ENCODE measurements at places on chromosomes 5 and 9.

DNA sequence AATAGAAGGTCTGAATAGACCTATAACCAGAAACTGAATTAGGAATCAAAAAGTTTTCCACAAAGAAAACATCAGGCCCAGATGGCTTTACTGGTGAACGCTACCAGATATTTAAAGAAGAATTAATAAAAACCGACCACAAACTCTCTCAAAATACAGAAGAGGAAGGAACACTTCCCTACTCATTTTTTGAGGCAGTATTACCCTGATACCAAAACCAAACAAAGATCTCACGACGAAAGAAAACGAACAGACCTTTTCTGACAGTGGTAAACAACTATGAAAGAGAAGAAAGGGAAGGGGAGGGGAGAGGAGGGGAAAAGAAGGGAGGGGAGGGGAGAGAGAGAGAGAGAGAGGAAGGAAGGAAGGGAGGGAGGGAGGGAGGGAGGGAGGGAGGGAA lies 13.5 kb downstream of the B4GALT1 start:
- DNase-seq: no peak

DNA sequence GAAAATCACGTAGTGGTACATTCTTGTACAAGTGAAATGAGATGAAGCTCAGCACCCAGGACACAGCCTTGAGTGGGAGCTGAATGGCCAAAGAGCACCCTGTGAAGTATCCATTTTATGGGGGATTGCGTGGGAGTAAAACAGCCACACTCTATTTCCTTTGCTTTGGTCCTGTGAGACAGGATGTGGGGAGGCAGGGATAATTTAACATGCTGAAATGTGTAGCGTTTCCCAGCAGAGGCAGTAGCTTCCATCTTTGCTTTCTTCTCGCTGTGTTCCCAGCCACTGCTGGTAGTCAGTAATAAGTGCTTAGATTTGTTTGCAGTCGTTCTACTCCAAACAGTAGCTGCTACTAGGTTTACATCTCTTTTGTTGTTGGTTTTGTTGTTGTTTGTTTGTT lies 4.4 kb downstream of the IL31RA start:
- no peak for DNase-seq

GRCh38 chr9:133591116-133591910 lies 17.9 kb downstream of the FAM163B start:
- DNase-seq: no peak

- DNase-seq: no peak
These were observed 45.5 kb downstream of the SPIN1 start for GRCh38 chr9:88433583-88434255.

Data from NT2/D1 (cell line).